Endothelial cell (in vitro differentiated cells): ENCODE measurements at places on chromosomes 6 and 20.

DNA sequence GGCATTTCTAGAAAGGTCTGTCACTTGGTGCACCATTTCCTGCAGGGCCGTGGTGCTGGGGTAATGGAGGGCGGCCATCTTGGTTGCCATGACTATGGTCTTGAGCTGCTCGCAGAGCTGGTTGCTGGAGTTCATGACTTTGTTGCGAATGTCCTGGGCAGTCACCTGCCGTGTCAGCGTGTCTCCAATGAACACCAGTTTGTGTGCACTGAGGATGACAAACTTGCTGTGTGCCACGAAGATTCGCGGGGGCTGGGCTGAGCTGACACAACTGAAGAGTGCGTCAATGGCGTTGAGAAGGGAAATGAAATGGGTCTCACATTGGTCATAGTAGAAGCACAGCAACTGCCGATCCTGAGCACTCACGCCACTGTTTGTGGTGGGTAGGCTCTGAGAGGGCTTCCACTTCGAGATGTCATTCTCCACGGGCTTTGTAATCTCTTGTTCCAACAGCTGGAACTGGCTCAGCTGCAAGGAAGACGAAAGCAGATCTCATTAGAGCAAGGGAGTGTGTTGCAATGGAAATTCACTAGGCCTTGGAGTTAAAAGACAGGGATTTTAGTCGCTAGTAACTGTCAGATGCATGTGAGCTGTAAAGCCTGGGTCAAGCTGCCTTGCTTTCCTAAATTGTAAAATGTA is 47.1 kb downstream of the NEDD9 start:
- DNase-seq: no peak
- H3K4me1 ChIP-seq: no peaks in the 10 kb centered on the region
- H3K27ac ChIP-seq: no peak overlapping the region
- H3K4me3 ChIP-seq: no peak overlapping the region

DNA sequence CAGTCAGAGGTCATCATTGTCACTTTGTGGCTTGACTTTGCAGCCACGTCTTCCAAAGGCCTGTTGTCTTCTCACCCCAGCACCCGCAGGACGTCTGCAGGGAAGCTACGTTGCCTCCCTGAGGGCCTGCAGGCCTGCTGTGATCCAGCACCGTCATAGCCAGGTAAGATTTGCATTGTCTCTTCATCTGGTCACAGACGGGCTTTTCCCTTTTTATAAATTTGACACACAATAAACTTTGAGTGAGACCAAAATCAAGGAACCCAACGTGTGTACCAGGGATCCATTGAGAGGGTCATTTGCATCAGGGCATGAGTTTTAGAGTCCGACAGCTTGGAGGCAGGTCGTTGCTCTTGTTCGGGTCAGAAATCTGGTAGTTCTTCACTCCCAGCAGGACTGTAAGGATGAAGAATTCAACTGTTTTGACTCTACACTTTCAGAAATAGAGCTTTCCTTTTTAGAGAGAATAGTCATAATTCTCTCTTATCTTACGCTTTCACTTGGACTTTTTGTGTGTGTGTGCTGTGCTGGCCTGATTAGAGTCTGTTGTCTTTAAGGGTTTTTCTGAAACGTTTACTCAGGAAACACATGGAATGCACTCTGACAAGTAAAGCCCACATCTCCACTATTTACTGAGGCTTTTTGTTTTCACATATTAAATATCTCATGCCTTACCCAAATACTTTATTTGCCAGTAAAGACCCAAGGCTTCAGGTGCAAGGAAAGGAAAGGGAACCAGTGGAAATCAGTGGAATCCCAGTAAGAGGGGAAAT is 177.2 kb upstream of the TAB2 start:
- DNase-seq: no peak
- peak overlapping the region; percentile 89 for H3K27ac ChIP-seq
- H3K27me3 ChIP-seq: no peaks in the 10 kb centered on the region
- H3K36me3 ChIP-seq: no peaks in the 10 kb centered on the region
- no peak overlapping the region for H3K4me3 ChIP-seq

GRCh38 chr20:15942130-15942529 is 631.1 kb downstream of the KIF16B start:
- H3K27ac ChIP-seq: no peak overlapping the region
- DNase-seq: no peak
- no peaks in the 10 kb centered on the region for H3K4me1 ChIP-seq
- peaks cover 2% of the 10 kb centered on the region for H3K27me3 ChIP-seq
- H3K4me3 ChIP-seq: no peak overlapping the region

DNA sequence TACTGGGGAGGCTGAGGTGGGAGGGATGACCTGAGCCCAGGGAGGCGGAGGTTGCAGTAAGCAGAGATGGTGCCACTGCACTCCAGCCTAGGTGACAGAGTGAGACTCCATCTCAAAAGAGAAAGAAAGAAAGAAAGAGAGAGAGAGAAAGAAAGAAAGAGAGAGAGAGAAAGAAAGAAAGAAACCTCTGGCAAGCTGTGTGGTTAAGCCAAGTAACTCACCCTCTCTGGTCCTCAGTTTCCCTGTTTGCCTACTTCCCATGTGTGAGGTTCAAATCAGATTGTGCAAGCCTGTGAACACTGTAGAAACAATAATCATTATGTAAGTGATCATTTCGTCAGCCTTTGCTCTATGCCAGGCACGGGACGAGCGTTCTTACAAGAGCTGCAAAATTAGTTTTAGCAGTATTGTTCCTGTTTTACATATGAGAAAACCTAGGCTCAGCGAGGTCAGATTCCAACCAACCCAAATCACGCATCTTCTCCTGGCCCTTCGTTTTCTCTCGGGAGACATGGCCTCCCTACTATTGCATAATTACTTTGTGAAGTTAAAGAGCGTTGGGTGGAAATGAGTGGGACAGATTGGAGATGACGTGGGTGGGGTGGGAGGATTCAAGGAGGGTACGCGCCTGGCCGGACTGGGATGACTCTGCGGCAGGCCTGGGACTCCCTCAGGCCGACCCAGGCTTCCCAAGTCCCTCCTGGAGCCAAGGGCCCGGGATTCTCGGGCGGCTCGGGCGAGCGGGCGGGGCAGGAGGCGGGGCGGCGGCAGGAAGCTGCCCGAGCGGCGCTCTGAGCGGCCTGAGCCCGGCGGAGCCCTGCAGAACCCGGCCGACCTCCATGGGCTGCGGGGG is at the start of gene SNX21:
TSS of gene SNX21 (plus strand) at position 770 of the 853 bp plus-strand sequence. CDS start 121 bp downstream, outside the sequence.
- peak; percentile 80 for DNase-seq
- peak within 1 kb of the TSS; percentile 89 for H3K4me3 ChIP-seq
- peaks cover 6% of the 10 kb centered on the region for H3K4me1 ChIP-seq
- peak within 1 kb of the TSS; percentile 39 for H3K27ac ChIP-seq
- peaks cover 4% of the 10 kb centered on the region for H3K27me3 ChIP-seq

DNA sequence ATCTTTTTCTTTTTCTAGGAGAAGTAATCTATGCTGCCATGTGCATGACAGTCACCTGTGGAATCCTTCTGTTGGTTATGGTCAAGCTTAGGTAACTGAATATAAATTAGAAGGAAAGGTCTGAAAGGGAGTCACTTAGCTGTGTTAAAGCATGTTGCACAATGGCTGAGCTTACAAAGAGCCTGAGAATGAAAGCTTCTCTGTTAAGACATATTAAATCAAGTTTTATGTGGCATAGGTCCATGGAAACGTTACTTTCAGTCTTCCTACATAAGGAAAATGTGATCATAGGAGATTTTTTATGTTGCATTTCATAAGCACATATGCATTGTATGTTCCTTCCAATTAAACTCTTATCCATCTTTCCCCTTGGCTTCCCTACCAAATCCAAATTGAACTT is 72.1 kb downstream of the GFRAL start:
- no peaks in the 10 kb centered on the region for H3K27me3 ChIP-seq
- H3K4me1 ChIP-seq: no peaks in the 10 kb centered on the region
- H3K36me3 ChIP-seq: no peaks in the 10 kb centered on the region
- no peak overlapping the region for H3K27ac ChIP-seq
- no peak overlapping the region for H3K4me3 ChIP-seq
- DNase-seq: no peak

DNA sequence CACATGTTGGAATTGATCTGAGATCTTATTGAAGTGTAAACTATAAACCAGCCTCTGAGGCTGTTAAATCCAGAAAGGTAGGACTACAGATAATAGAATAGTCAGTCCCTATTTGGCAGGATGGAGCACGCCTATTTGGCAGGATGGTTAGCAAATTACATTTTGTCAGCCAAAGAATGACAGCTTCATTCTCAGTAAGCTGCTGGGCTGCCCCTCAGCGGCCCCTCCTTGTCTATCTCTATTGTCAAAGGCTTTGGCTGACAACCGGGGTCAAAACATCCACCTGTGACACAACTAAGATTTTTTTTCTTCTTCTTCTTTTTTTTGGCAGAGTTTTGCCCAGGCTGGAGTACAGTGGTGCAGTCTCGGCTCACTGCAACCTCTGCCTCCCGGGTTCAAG is 123.4 kb upstream of the ECI2 start:
- peaks cover 64% of the 10 kb centered on the region for H3K4me1 ChIP-seq
- H3K27ac ChIP-seq: peak overlapping the region; percentile 14
- H3K27me3 ChIP-seq: peaks cover 6% of the 10 kb centered on the region
- peaks cover 4% of the 10 kb centered on the region for H3K36me3 ChIP-seq
- no peak overlapping the region for H3K4me3 ChIP-seq

DNA sequence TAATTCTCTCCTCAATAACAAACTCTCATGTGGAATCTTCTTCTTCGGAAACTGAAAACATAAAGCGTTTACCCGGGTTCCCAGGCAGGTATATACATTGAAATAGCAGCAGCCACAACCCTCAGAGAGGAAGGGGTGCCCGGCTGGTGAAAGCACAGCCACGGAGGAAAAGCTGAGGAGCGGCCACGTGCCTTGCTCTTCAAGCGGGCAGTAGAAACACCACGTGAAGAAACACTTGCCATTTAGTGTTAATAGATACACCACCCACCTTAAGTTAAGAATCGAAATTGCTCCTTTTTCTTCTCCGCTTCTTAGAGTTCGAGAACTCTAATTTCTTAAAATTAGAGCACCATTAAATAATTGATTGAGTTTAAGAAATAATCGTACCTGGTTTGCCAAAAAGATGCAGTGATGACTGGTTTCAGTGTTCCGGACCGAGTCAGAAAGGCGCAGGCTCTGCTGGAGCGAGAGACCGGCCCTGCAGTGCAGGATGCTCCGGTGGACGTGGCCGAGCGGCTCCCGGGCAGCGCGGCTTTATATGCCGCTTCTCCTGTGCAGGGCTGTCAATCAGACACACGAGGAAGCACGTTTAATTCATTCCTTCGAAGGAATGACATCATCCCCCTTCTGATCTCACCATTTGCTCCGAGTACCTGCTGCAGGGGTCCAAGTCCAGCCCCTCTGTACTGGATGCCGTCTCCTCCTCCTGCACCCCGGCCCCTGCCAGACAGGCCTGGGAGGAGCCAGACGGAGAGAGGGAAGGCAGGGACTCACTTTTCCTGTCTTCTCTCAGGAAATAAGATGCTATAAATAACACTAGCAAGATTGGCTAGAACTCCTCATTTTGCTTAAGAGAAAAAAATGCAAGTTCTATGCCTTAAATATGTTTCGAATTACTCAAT is at the start of gene THBS2:
TSS of gene THBS2 (minus strand) at position 510 of the 902 bp plus-strand sequence. CDS start 3,062 bp downstream, outside the sequence.
- H3K27me3 ChIP-seq: peaks cover 14% of the 10 kb centered on the region
- H3K4me1 ChIP-seq: peaks cover 12% of the 10 kb centered on the region
- no peaks in the 10 kb centered on the region for H3K36me3 ChIP-seq

DNA sequence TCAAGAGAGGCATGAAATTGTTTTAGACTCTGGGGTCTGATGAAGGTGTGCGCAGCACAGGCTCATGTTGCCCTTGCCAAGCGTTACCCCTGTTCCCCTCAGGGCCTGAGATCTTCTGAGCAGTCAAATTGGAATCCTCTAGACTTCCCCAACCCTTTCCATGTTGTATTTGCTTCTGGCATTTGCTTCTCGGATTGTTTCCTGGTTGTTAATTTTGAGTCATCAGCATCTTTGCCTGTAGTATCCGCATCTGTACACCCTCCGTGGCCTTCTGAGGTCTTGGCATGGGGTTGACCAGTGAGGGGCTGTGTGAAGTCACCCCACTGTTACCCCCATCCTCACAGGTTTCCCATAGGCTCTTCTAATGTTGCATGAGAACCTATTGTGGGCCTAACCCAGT is 40.9 kb downstream of the SLC24A3 start:
- H3K27me3 ChIP-seq: no peaks in the 10 kb centered on the region
- no peak overlapping the region for H3K27ac ChIP-seq
- no peak for DNase-seq
- H3K4me1 ChIP-seq: no peaks in the 10 kb centered on the region
- H3K4me3 ChIP-seq: no peak overlapping the region

- H3K4me3 ChIP-seq: no peak overlapping the region
- H3K4me1 ChIP-seq: no peaks in the 10 kb centered on the region
- H3K27me3 ChIP-seq: no peaks in the 10 kb centered on the region
- H3K27ac ChIP-seq: no peak overlapping the region
- DNase-seq: no peak
Observed at GRCh38 chr6:18629571-18629970, 242.4 kb downstream of the RNF144B start.

GRCh38 chr6:4017058-4017739 is 61.7 kb downstream of the FAM217A start:
- no peaks in the 10 kb centered on the region for H3K27me3 ChIP-seq
- peak overlapping the region; percentile 99 for H3K27ac ChIP-seq
- peaks cover 24% of the 10 kb centered on the region for H3K4me1 ChIP-seq
- peaks cover 8% of the 10 kb centered on the region for H3K36me3 ChIP-seq

GRCh38 chr6:167711211-167711610 is 115.5 kb upstream of the AFDN start:
- no peak for DNase-seq
- H3K4me3 ChIP-seq: no peak overlapping the region
- no peaks in the 10 kb centered on the region for H3K36me3 ChIP-seq
- peaks cover 53% of the 10 kb centered on the region for H3K4me1 ChIP-seq
- H3K27ac ChIP-seq: no peak overlapping the region

GRCh38 chr6:39948199-39948791 is 14.0 kb upstream of the MOCS1 start:
- H3K4me1 ChIP-seq: peaks cover 7% of the 10 kb centered on the region
- no peak overlapping the region for H3K27ac ChIP-seq
- no peaks in the 10 kb centered on the region for H3K36me3 ChIP-seq
- no peak overlapping the region for H3K4me3 ChIP-seq
- DNase-seq: no peak
- no peaks in the 10 kb centered on the region for H3K27me3 ChIP-seq

DNA sequence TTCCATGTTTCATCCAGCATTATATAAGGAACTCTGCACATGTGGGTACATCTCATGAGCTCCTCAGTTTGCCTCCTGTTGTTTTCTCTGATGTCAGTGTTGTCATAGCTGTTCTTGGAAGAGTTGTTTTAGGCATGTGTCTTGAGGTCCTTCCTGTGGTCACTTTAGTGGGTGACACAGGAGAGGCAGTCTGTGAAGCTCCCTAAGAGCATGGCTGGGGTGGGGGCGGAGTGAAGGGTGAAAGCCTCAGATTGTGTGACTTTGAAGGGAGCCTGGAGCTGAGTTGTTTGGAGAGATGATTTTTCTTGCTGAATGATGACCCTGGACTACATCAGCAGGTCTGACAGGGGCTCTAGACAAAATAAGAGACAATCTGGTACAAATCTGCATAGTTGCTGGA is 37.7 kb downstream of the PPP1R14C start:
- H3K4me1 ChIP-seq: peaks cover 20% of the 10 kb centered on the region
- H3K27ac ChIP-seq: no peak overlapping the region
- no peak for DNase-seq
- H3K4me3 ChIP-seq: no peak overlapping the region
- peaks cover 2% of the 10 kb centered on the region for H3K27me3 ChIP-seq
- H3K36me3 ChIP-seq: no peaks in the 10 kb centered on the region
